NK-92 treated with Interleukin-12 subunit alpha and Interleukin-12 subunit beta, amount 100 ng/mL, for 24 hours (cell line): ENCODE measurements at places on chromosomes 16 and 17.

DNA sequence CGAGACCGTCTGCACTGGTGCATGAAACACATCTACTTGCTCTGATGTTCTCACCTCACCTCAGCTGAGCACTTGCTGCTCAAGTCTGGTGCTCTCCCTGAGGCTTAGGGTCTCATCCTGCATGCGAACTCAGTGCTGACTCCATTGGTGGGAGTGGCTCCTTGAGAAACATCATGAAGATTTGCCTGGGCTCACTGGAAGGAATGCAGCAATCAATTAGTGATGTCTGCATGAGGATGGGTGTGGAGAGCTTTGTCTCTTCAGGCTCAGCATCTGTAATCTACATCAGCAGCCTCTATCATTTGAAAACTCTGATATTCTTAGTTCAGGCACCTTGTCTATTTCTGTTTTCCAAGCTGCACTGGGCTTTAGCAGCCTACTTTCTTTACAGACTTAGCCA, 204.4 kb downstream of the IRF8 start:
- DNase-seq: no peak

- no peak for DNase-seq
Measured at GRCh38 chr16:89175280-89176146, 4.0 kb downstream of the CDH15 start.

DNA sequence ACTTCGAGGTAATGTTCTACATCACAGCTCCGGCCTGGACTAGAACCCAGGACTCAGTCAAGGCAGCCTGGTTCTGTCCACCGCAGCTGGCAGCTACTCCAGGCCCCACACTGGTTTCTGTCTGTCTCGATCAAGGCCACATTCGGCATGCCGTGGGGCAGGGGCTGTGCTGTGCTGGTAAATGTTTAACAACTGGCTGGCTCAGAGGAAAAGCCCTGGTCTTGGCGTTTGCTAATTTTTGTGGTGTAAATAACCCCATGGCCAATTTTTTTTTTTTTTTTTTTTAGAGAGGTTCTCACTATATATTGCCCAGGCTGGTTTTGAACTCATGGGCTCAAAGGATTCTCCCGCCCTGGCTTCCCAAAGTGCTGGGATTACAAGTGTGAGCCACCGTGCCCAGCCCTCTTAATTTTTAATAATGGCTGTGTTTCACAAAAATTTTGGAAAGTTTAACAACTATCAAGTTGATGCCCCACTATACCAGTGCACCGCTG, 328 bp upstream of the DRC7 start:
- no peak for DNase-seq

GRCh38 chr16:49937886-49938285, 82.0 kb upstream of the ZNF423 start:
- DNase-seq: no peak

DNA sequence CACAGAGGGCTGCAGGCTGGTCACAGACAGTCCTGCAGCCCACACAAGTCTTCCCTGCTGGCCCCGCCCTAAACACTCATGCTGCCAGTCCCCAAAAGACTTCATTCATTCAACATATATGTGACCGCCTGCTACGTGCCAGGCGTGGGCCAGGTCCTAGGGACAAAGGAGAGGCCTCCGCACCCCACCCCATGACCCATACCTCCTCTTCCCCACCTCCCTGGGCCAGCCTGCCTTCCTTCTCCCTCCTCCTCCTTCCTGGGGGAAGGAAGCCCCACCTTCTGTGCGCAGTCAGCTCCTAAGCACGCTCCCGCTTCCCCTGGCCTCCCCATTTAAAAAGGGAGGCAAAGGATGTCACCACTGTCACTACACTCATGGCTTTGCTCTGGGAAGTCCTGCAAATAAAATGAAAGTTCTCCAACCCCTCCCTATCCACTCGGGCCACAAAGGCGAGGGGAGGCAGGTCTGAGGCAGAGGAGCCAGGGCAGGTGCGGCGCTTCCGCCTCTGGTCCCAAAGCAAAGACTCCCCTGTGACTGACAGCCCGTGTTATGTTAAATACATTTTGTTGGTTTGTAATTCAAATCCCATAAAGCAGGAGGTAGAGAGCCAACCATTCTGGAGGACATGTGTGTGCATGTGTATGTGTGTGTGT, 9.0 kb downstream of the DNAAF8 start:
- no peak for DNase-seq

GRCh38 chr17:80105762-80106161, 4.4 kb downstream of the GAA start:
- no peak for DNase-seq

DNA sequence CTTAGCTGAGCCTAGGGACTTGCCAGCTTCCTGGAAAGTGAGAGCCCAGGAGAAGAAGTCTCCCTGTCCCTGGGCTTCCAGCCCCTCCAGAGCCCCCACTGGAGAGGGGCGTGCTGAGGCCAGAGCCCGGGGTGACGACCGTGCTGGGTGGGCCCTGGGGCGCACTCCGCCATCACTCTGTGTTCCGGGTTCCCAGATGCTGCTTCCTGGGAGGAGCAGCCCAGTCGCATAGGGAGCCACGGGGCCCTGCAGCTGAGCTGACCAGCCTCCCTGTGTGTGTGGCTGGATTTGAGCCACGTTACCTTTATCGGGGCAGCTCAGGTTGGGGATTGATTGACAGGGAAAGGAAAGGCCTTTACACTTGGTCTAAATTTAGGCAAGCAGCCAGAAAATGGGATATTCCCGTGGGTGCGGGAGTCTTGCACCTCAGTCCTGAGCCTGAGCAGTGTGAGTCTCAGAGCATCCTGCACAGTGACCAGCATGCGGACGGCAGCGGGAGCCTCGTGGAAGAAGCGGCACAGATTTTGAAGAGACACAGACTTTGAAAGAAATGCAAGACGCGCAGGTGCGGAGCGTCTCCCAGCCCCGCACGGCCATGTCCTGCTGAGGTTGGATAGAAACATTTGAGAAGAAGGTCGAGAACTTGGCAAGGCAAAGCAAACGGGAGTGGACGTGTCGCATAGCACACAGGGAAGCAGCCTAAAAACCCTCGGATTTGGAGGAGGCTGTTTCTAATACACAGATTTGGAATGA, 51.3 kb upstream of the ZNF750 start:
- DNase-seq: no peak

DNA sequence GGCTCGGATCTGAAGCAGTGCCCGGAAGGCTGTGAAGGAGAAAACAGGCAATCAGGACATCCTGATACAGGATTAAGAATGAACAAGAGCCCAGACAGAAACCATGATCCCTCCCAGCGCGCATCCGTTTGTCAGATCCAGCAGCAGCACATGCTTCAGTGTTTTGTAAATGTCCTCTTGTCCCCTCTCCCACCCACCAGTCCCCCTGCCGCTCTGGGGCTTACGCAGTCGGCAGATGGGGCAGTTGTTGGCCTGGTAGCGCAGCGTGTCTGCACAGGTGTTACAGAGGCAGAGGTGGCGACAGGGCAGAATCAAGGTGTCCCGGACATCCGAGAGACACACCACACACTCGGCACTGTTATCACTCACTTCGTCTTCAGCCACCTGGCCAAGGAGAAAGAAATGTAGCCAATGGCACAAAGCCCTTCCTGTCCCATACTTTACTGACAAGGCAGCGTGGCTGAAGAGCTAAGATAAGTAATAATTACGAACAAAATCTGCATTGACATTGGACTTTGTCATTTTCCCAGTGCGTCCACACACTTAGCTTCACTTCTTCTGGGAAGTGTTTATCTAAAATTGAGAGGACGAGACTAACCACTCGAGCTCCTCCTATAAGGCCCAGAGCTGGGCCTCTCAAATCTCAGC, 20.7 kb upstream of the FOXJ1 start:
- DNase-seq: no peak

DNA sequence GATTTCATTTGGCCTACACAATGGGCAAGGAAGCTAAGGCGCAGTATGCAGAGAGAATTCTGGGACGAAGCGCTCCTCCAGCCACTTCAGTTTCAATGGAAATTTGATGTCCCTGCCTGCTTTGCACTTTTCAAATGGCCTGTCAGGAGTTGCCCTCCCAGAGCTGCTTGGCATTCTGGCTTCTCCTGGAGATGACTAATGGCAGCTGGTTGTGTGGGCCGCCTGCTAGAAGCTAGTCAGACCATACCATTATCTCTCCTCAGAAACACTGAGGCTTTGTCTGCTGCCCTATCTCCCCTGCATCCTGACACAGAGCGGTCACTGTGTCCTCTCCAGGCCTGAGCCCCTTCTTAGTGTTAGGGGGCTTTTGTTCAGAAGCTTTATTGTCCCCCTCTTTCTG, 180.1 kb downstream of the SPECC1 start:
- DNase-seq: no peak

GRCh38 chr16:65480281-65481091, 358.6 kb upstream of the CDH11 start:
- no peak for DNase-seq

DNA sequence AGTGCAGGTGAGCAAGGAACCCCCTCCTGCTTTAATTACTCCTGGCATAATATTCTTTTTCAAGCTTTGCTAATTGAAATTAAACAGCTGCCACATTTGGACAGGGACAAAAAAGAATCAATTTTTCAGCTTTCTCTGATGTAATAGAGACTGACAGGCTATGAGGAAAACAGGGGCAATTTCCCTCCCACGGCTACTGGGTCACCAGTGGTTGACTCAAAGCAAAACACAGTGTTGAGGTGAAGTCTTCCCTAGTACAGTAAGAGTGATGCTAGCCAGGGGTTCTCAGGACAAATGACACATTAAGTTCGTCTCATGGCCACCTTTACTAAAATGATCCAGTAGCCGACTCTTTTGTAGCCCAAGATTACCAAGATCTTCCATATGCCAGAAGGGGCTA, 38.6 kb upstream of the PMFBP1 start:
- no peak for DNase-seq

GRCh38 chr16:27377666-27378485, 24.1 kb upstream of the IL21R start:
- no peak for DNase-seq

GRCh38 chr17:20955427-20956323, 87.1 kb downstream of the USP22 start:
- no peak for DNase-seq

DNA sequence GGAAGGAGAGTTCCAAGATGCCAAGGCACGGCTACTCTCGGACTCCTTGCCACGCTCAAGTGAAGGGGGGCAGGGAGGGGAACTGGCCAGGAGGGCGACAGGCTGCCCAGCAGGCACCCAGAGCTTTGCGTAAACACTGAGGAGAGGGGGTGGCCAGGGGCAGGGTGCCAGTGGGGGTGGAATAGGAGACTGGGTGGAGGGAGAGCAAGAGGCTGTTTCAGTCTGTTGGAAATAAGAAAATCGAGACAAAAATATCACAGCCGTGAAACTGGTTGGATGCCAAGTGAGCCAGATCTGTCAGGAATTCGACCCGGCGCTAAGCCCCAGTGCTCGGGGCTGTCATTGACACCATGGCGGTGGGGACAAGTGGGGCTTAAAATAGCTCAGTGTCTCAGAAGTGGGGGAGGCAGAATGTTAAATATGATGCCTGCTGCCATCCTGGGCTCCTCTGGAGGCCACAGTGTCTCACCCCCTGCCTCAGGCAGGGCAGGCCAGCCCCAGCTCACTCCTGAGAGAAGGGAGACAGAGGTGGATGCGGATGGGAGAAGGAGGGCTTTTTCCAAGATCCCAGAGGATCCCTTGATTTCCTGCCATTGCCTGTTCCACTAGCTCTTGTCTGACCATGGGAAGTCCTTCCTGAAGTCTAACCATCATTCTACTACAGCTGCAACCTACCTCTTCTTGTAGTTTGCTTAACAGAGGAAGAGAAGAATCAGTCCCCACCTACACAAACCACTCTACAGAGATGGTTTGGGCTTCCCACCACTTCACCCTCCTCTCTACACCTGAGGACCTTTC, 9.5 kb downstream of the PNMT start:
- no peak for DNase-seq

DNA sequence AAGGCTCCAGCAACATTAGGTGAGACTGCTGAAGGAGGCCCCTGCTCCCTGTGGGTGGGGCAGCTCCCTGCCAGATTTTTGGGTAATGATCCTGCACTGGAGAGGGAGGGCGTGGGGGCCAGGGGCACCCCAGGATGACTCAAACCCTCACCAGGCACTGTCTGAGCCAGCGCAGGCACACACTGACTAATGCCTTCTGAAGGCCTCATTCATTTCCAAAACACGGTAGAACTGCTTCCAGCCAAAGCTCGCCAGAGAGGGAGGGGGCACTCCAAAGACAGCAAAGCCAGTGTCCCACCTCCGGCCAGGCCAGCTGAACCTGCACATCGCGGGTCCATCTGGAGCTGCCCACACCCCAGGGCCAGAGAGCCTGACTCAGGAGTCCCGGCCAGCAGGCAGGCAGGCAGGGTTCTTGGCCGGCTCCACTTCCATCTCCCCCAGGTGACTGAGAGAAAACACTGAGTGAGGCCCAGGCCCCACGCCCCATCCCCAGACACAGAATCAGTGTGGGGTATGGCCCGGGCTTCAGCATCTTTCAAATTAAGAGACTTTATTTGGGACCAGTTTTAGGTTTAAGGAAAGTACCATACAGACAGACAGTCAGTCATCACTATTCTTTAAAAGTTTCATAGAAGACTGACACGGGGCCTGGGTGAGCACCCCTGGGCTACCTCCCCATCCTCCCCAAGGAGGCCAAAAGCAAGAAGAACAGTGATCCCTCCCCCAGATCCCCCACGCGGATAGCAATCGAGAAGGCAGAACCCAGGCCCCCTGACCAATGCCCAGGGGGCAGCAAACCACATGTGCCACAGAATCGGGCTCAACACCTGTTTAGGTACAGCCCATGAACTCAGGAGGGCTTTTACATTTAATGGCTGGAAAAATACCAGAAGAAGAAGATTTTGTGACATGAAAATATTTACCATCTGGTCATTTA, 2.3 kb downstream of the PIEZO1 start:
- no peak for DNase-seq

GRCh38 chr17:27455236-27455913, 873 bp upstream of the KSR1 start:
- DNase-seq: no peak

GRCh38 chr17:1043601-1044251, 46.8 kb downstream of the TIMM22 start:
- no peak for DNase-seq

- no peak for DNase-seq
Measured at GRCh38 chr16:72588551-72588950, 416.6 kb upstream of the PMFBP1 start.

- no peak for DNase-seq
Measured at GRCh38 chr16:1441391-1441829, 2.9 kb downstream of the CCDC154 start.

DNA sequence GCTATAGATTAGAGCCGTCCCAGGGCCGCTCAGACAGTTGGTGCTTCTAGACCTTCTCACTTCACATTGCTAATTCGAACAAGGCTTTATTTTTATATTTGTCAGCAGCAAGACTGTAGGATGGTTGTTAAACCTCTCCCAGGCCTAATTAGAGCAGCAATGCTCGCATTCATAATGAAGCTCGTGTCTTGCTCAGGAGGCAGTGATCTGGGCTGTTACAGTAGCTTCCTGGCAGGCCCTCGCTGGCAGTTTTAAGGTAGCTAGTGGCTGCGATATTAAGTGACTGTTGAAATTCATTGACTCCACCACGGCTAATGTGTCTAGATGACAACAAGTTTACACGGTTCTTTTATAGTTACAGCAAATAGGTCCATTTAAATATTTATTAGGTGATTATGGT, 23.2 kb upstream of the ANKFN1 start:
- DNase-seq: no peak
